ENCODE measurements at places on chromosomes 1 and 21.
A peak's percentile ranks its signal among the peaks of the same experiment; 100 is the strongest.

GRCh38 chr21:15893902-15894301 lies 164.1 kb downstream of the USP25 start:
- DNase-seq = no peak

GRCh38 chr1:3910857-3911845 lies 11.1 kb upstream of the C1orf174 start:
- DNase-seq = peak; percentile 61

DNA sequence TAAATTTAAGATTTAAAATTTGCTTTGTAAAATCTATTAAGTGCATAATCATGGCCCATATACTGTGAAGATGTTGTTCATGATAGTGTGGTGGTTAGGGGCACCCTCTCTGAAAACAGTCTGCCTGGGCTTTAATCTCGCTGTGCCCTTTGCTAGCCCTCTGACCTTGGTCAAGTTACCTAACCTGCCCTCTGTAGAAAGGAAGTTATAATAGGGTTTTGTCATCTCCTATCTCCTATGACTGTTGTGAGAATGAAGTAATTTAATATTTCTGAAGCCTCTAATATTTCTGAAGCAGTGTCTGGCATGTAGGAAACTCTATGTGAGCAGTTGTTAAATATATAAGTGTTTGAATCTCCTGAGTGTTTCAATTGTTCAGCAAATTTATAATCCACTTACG lies 116.6 kb upstream of the IVNS1ABP start:
- DNase-seq = no peak

GRCh38 chr21:34644825-34645224 lies 24.0 kb upstream of the CLIC6 start:
- no peak for DNase-seq

Measured in HT1080 (cell line).